ENCODE measurements at places on chromosomes 5 and 9.

GRCh38 chr5:156423597-156423996 is 96.6 kb downstream of the SGCD start:
- no peak for DNase-seq

- no peak for DNase-seq
Measured at GRCh38 chr9:116550696-116551436, 136.2 kb upstream of the TRIM32 start.

GRCh38 chr5:36273809-36274526 is 27.7 kb downstream of the RANBP3L start:
- DNase-seq: no peak

DNA sequence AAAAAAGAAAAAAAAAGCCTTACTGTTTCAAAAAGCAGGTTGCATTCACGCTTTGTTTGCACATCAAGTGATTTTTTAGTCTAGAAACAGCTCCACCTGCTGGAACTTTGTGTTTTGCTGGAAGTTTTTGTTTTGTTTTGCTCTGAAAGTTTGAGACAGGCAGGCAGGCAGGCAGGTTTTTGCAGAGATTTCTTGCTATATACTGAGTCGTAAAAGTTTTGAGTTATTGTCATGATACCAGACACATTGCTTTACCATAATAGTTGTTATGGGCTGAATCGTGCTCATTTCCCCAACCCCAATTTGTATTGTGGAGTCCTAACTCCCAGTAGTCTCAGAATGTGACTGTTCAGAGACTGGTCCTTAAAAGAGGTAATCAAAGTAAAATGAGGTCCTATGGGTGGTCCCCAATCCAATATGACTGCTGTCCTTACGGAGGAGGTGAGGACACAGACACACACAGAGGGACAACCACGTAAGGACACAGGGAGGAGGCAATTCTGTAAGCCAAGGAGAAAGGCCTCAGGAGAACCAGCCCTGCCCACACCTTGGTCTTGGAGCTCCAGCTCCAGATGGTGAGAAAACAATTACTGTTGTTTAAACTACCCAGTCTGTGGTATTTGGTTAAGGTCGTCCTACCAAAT is 20.9 kb downstream of the OR2Y1 start:
- DNase-seq: no peak

GRCh38 chr9:84857211-84857610 is 187.7 kb downstream of the NTRK2 start:
- DNase-seq: no peak

DNA sequence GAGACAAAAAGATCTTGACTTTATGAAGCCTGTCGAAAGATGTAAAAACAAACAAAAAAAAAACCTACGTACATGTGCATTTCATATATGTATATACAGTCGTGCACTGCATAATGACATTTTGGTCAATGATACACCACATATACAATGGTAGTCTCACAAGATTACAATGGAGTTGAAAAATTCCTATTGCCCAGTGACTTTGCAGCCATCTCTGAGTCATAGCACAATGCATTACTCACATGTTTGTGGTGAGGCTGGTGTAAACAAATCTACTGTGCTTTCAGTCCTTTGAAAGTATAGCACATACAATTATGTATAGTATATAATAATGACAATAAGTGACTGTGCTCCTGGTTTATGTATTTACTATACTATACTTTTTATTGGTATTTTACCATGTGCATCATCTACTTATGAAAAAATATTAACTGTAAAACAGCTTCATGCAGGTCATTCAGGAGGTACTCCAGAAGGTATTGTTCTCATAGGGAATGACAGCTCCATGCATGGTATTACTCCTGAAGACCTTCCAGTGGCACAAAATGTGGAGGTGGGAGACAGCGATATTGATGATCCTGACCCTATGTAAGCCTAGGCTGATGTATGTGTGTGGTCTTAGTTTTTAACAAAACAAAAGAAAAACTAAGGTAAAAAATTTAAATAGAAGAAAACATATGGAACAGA is 73.7 kb upstream of the FST start:
- DNase-seq: no peak

DNA sequence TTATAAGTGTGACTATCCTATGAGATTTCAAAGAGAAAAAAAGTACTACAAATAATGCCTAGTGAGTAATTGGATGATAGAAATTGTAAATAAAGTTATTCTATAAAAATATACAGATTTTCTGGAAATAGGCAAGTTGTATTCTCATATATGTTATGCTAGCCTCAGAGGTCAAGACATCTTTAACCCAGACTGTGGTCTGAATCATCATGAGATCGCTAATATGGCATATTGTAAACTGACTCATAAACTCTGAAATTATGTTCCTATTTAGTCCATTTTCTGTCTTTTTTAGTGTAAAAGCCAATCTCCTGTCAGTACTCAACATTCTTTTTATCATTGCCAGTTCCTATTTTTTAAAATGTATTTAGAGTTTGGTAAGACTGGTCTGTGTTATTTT is 14.2 kb downstream of the LOX start:
- no peak for DNase-seq

DNA sequence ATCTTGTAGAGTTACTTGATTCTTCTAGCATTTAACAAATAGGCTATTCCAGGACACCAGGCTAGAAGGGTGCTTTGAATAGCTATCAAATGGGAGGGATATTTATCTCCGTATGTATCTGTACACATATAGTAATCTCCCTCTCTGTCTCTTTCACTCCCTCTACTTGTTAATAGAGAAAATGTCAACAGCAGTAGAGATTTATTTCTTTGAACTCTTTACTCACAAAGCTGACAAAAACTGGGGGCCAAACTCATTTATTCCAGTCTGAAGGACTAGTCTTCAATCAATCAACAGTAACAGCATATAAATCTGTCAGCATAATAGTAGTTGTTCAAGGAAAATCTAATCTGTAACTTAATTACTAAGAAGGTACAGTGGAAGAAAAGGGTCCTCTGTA is 78.2 kb upstream of the FER start:
- DNase-seq: no peak
